ENCODE measurements at places on chromosomes 16 and 17.

DNA sequence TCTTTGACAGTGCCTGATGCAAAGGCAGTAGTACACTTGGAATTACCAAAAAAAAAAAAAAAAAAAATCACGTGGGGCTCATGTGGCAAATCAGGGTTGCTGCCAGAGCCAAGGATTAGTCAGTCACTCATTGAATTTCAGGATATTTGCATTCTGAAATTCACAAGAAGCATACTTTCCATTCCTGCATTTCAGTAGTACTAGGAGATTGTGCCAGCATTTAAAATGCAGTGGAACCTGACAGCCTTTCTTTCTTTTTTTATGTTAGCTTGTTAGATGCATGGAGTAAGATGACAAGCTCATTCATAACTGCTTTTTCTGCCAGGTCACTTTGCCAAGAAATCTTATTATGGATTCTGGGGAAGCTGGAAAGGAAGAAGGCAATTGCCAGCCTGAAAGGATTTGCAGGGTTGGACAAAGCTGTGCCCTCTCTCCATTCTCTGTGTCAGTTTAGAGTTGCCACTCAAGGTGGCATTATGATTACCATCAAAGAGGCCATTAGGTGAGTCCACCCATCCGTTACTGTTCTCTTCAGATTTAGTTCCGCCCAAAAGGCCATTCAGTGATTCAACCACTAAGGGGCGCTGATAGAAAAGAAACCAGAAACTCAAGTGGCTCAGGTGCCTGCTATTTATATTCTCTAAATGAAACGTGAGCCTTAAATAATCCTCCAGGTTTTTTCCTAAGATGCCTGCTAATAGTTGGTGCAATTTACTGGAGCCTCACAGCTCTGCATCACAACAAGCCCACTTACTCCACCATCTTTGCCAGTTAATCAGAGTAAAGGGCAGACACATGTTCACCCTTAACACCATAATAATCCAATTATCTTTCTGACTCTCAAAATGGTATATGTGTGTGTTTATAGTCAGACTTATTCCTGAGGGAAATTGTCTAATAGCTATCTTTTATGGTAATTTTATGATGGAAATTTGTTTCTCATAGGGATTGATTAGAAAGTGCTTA, 59.0 kb downstream of the TANGO6 start:
- peak; percentile 73 for DNase-seq

GRCh38 chr16:27214084-27214961, 11.0 kb downstream of the KDM8 start:
- no peak for DNase-seq

- no peak for DNase-seq
These were observed 37.8 kb downstream of the ITGAE start for GRCh38 chr17:3762922-3763776.

DNA sequence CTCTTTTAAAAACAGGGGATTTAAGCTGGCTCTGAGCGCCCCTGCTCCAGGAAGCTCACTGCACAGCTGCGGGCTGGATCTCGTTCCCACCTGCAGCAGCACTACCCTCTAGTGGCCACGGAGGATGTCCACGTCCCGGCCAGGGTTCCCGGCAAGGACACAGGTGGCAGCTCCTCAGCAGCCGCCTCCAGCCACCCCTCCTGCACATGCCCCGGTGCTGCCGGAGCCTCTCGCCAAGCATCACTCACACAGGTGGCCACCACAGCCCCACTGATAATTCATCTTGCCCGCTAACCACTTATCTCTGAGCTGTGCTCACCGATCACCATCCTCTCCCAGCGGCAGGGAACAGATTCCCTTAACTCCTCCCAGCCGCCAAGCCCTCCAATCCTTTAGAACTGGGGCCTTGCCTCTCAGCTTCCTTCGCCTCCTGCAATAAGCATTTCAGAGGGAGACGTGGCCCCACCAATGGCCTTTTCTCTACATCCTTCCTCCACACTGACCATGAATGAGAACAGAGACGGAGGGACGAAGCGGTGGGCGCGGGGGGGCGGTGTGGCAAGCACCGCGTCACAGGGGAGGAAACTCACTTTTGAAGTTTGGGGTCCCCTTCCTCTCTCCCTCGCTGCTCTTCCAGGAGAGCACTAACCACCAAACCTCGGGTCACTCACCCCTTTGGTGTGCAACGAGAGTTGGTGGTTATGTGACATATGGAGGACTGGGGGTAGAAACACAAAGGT, 222.1 kb downstream of the RBFOX3 start:
- DNase-seq, result peak; percentile 62

DNA sequence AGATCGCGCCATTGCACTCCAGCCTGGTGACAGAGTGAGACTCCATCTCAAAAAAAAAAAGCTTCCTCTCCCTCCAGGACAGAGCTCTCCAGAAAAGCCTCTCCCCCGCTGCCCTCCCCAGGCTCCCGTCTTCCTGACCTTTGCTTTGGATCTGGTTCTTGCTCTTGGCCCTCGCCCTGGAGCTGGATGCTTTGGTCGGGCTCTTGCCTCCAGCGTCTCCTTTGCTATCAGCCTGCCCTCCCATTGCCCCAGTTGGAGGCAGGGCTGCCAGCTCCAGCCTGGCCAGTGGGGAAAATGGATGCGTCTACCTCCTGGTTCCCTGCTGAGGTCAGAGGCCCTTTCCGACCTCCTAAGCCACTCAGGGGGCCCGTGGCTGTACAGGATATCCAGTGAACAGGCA, 35.9 kb downstream of the TRARG1 start:
- no peak for DNase-seq

Data from NCI-H2227 treated with DMSO at 0.1 percent for 48 hours (cell line).